ENCODE measurements at places on chromosomes 3 and 15.
A peak's percentile ranks its signal among the peaks of the same experiment; 100 is the strongest.

GRCh38 chr3:161426758-161427157, 55.4 kb upstream of the SPTSSB start:
- DNase-seq, result no peak

DNA sequence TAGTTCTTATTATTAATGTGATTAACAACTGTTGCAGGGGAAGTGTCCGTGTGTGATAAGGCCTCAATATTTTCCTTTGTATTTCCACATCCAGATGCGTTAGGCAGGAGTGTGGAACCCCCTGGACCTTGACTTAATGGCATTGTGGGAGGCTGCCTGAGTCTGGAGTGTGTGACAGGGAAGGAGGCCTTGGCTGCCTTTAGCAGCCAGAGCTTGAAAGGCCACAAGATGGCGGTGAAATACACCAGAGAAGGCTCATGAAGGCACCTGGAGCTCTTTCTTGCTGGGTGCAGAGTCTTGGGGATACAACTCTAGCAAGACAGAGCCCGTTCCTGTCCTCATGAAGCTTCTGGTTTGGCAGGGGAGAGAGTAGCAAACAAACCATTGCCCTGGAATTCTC, 36.9 kb downstream of the POLR2M start:
- no peak for DNase-seq

- no peak for DNase-seq
Measured at GRCh38 chr3:155131104-155131503, 51.0 kb downstream of the MME start.

- DNase-seq, result no peak
Measured at GRCh38 chr3:170634663-170635384, 48.9 kb upstream of the SLC7A14 start.

GRCh38 chr3:141103503-141103902, 52.4 kb downstream of the SPSB4 start:
- no peak for DNase-seq

GRCh38 chr3:100449214-100449613, 43.2 kb upstream of the TMEM45A start:
- no peak for DNase-seq

- DNase-seq, result no peak
Measured at GRCh38 chr3:36820083-36820482, 55.7 kb upstream of the DCLK3 start.

DNA sequence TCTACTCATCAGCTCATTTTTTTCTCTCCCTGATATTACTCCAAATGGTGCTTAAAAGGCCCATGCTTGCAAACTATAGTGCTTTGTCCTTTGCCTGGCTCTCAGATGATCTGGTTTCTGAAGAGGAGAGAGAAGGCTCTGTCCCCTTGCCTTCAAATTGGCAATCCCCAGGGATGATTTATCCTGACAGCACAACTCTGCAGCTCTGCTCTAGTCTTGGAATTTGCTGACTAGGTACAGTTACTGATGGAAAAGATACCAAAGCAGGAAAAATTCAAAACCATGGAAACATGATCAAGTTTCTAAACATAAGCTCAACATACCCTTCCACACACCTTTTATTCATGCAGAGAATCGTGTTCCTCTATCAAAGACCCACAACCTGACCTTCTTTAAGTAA, 106.7 kb upstream of the CADPS start:
- DNase-seq, result no peak

- no peak for DNase-seq
Measured at GRCh38 chr3:192212979-192213378, 514.4 kb downstream of the FGF12 start.

DNA sequence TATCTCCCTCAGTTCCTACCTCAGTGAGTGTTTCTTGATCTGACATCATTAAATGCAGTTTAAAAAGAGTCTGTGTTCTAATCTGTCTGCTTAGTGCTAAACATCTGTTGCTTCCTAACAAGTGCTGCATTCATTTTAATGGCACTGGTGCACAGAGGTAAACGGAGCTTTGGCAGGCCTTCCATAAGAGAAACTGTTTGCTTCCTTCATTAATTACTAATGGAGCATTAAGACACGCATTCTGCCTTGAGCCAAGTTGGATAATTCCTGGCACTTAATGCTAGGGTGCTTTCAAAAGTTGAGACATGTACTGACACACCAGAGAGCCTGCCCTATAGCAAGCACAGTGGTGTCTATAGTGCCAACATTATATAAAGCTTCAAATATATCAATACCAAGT, 34.7 kb downstream of the SCG5 start:
- no peak for DNase-seq

GRCh38 chr15:71465131-71465955, 345.0 kb upstream of the NR2E3 start:
- no peak for DNase-seq

- no peak for DNase-seq
Measured at GRCh38 chr3:158091531-158091930, 14.7 kb downstream of the SHOX2 start.

- DNase-seq, result no peak
Measured at GRCh38 chr3:134326760-134327593, 47.3 kb downstream of the AMOTL2 start.

DNA sequence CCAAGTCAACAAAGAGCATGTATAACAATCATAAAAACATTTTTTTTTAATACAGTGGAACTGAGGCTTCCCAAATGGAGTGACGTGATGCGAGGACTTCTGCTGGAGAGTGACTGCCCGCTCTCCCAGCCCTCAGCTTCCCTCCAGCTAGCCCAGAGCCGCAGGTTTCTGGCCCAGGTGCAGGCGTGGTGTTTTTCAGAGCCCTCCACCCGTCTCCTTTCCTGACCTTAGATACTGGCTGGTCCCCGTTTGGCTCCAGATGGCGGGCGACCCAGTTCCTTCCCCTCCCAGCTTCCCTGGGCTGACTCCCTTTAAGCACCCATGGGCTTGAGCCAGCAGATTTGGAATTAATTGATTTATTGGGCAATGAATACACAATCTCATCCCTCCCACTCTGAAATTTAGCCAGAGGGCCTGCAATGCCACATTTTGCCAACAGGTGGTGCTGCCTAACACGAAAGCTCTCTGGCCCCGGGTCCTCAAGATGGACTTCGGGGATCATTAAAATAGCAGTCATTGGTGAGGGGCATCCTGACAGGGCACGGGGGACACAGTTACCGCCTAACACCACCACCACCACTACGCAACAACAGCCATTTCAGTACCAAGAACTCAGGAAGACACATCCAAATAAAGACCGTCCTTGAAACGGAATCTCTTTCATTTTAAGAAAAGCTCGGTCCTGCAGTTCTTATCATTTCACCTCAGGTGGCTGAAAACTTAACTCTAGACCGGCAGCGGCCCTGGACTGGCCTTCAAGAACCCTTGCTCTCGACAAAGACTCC, 47.5 kb upstream of the MUC4 start:
- peak; percentile 64 for DNase-seq

DNA sequence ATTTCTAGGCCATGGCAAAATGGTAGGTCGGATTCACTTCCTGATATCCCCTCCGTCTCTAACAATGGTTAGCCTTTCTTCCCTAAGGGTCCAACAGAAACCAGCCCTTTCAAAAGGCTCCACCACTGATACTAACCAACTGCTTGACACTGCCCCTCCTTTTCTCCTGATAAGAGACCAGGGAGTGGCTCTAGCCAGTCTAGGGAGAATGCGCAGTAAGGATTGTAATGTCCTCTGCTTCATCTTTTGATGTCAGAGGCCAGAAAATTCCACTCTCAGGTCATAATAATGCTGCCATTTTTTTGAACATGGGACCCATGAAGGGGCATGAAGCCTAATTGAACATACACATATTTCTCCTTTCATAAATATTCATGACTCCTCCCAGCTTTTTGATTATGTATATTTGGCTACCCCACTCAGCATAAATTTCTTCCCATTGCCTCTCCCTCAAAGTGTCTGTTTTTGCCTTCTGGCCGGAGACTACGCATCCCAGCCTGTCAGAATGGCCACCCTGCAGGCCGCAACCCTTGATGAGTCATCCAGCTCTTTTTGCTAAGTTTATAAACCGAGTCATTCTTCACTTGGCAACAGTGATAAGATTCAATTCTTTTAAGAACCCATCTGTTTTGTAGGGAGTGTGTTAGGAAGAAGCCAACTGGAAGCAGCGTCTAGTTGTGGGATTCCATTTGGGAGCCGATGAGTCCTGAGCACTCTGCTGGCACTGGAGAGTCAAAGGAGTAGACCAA, 189.0 kb upstream of the MCTP2 start:
- DNase-seq, result no peak

GRCh38 chr15:63554337-63554927, 42.8 kb upstream of the FBXL22 start:
- no peak for DNase-seq

GRCh38 chr3:123396171-123397049, 52.5 kb downstream of the ADCY5 start:
- DNase-seq, result no peak

GRCh38 chr15:50907601-50908208, 778 bp upstream of the AP4E1 start:
- peak; percentile 11 for DNase-seq

DNA sequence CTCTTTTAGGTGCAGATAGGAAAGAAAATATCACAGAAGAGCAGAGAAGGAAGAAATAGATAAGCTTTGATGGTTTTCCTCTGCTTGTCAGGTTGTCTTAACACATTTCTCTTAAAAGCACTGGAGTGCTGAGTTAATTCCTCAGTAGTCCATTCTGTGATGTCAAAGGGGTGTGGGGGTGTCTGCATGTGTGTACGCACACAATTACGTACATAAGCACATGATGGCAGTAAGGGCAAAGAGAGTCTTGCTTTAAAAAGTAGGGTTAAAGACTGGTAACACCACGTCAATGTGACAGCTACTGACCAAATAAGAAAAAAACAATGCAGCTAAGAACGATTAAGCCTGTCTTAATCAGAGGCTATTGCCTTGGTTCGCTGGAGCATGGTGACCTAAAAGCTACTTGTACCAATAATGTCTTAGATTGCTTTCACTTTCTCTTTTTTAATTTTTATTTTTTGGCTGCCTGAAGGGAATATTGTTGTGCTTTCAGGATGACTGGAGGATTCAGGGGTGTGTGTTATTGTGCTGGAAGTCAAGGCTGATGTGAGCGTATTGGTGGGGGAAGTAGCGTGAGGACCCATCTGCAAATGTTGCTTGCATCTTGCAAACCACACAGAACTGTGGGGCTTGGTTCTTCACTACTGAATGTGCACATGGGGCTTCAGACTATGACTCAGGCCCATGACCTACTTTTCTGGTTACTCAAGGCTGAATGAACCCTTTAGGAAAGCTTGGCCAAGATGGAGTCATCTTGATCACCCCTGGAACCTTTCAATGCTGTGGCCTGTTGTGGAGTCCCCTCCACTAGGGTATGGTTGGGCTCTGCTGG, 417.8 kb upstream of the TPM1 start:
- no peak for DNase-seq

DNA sequence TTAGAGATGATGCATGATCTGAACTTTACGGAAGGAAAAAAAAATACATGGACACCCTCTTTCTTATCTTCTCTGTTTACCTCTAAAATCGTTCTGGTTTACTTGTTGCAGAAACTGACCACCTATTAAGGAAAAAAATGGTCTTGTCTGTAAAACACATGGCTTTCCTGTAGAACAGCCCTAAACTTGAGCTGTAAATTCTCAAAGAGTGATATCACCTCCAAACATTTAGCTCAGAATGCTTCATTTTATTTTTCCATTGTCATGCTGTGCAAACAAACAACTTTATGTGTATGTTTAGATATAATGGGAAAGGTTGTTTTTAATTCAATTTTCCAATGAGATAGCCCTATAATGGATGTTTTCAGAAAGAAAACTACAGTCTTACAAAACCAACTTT, 237.4 kb upstream of the NR2F2 start:
- DNase-seq, result no peak

GRCh38 chr3:18766974-18767373, 341.8 kb upstream of the SATB1 start:
- no peak for DNase-seq

DNA sequence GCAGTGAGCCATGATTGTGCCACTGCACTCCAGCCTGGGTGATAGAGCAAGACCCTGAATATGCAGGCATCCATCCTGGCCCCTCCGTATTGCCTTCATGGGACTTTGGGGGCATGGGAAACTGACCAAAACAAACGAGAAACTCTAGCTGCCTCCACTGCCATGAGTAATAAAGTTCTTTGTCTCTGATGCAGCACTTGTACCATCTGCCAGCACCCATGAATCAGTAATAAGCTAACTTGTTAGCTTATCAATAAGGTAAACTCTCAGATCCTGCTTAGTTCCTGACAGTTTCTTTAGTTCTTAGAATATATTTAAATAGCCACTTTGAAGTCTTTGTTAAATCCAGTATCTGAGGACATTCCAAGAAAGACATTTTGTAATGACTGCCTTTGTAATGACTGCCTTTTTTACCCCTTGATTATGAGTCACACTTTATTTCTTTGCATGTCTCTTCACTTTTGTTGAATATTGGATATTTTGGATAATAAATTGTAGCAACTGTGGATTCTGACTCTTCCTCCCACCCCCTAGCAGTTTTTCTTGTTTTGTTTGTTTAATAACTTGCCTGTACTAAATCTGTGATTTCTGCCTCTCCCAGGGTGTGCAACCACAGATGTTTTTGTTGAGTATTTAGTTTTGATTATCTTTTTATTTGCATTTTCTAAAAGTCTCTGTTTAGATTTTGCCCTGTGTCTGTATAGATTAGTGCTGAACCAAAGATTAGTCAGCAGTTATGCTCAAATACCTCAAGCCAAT, 136.9 kb downstream of the HCN4 start:
- DNase-seq, result no peak

- DNase-seq, result no peak
Measured at GRCh38 chr3:129226374-129226773, 23.0 kb upstream of the COPG1 start.

DNA sequence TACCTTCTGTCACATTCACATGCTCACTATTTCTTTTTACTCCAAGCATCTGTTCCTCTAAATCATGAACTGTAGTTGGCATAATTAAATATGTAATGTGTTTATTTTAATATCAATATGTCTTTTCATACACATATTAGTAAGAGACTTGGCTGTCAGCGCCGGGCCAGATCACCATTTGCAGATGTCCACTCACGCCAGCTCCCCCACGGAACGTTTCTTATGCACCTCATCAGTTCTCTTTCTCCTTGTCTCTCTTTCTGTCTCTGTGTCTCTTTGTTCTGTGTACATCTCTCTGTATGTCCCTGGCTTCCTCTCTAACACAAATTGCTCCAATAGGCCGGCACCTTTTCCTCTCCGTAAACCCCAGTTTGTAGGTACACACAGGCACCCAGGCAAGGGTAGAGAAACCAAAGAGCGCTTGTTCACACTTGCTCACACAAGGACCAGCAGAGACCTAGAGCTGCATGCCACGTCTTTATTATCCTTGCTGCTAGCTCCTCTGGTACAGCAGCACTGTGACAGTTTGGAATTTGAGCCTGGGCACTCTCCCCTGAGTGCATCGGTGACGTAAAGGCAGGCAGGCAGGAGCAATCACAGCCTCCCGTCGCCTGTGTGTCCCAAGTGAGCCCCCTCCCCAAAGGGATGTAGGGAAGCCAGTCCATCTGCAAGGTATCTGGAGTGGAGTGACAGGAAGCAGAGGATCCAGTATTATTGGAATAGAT, 40.4 kb downstream of the CACNA1D start:
- no peak for DNase-seq

GRCh38 chr3:181561139-181562031, 150.3 kb upstream of the SOX2 start:
- DNase-seq, result no peak

All from effector memory CD4-positive, alpha-beta T cell (primary cell).